ENCODE measurements at places on chromosomes 4 and X. TPM values are rescaled to one million over a fixed set of nuclear protein-coding genes. Genes with fewer than 3 reads are reported as not detected.

DNA sequence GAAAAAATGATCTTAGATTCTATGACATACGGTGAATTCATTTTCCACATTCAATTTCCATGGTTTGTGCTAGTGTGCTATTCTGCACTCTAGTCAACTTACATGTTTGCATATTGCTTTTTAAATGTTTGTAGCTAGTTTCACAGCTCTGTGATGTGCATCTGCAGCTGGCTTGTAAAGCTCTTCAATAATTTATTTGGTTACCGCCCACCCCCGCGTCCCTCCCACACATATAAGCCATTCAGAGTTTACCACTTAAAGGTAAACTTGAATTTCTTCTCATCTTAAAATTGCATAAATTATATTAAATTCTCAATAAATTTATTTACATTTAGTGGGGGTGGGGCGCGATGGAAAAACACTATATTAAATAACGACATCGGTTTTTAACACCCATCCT, 291 bp upstream of the NBDY start:
- no peaks in the 10 kb centered on the region for H3K36me3 ChIP-seq
- no peak for DNase-seq
- peaks cover 4% of the 10 kb centered on the region for H3K4me1 ChIP-seq

DNA sequence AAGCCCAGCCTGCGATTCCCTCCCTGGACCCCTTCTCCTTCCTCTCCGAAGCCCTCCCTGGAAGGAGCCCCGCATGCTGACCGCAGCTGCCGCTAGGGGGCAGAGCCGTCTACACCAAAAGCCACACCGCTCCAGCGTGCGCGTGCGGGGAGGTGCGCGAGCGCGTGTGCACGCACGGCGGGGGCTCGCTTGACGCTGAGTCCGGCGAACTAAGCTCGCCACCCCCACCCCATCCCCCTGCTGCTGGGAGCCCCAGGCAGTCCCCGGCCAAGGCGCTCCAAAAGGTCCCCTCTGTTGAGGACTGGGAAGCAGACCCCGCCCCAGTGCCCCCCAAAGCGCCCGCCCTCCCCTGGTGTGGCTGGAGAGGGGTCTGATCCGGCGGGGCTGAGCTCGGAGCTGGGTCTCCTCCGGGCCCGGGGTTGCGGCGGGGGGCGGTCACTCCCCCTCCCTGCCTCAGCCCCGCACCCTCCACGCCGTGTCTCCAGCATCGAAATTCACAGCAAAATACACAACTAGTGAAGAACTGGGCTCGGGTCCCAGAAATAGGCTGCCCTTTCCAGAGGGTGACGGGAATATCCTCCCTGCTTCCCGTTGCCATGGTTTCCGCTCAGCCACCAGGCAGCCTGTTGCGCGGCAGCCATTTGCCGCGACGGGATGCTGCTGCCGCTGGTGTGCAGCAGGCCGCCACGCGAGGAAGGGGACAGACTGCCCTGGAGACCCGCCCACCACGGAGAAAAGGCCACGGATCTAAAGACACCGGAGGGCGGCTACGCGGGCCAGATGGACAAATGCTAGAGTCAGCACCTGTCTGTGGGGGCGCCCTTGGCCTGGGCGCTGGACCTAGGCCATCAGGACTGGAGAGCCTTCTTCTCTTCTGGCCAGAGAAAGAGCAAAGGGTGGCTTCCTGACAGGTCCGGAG, 11.2 kb upstream of the CCNQ start:
- DNase-seq: peak; percentile 86
- no peak overlapping the region for H3K27ac ChIP-seq
- peak overlapping the region; percentile 61 for H3K4me3 ChIP-seq
- no peaks in the 10 kb centered on the region for H3K27me3 ChIP-seq

GRCh38 chr4:35760807-35761206, 483.5 kb downstream of the ARAP2 start:
- no peaks in the 10 kb centered on the region for H3K4me1 ChIP-seq
- no peak overlapping the region for H3K27ac ChIP-seq
- no peaks in the 10 kb centered on the region for H3K27me3 ChIP-seq
- H3K36me3 ChIP-seq: no peaks in the 10 kb centered on the region
- DNase-seq: no peak

DNA sequence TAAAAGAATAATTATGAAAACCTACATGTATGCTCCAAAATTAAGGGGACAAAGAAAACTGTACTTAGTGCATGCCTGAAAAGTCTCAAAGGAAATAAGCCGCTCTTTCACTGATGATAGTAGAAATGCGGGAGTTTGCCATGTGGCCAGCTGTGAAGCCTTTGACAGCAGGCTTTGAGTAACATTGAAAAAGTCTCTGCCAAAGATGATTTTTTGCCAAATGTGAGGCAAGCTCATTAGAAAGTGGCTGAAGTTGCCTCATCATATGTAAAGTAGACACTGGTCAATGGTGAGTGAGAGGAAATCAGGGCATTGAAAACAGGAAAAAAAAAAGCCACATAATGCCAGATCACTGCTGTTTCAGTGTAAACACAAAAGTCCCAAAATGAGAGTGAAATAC, 2360.1 kb downstream of the PCDH7 start:
- no peaks in the 10 kb centered on the region for H3K4me1 ChIP-seq
- H3K27ac ChIP-seq: no peak overlapping the region
- H3K36me3 ChIP-seq: no peaks in the 10 kb centered on the region
- DNase-seq: no peak
- H3K27me3 ChIP-seq: no peaks in the 10 kb centered on the region
- no peak overlapping the region for H3K4me3 ChIP-seq

DNA sequence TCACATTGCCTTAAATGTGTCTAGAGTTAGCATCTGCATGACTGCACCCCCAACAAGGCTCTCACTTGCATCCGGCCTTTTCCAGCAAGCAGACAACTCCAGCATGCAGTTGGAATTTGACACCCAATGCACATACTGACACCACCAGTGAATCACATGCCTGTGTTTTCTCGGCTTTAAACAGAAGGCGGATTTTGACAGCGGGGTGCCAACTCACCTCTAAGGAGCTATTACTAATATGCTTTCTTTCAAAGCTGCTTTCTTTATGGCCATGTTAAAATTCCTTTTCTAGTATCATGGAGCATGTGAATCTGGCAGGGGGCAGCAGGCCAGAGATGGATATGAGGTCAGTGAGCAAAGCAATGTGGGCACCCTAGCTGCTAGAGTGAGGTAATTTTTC, 78.0 kb upstream of the CLNK start:
- no peaks in the 10 kb centered on the region for H3K27me3 ChIP-seq
- no peak overlapping the region for H3K4me3 ChIP-seq
- no peaks in the 10 kb centered on the region for H3K4me1 ChIP-seq

DNA sequence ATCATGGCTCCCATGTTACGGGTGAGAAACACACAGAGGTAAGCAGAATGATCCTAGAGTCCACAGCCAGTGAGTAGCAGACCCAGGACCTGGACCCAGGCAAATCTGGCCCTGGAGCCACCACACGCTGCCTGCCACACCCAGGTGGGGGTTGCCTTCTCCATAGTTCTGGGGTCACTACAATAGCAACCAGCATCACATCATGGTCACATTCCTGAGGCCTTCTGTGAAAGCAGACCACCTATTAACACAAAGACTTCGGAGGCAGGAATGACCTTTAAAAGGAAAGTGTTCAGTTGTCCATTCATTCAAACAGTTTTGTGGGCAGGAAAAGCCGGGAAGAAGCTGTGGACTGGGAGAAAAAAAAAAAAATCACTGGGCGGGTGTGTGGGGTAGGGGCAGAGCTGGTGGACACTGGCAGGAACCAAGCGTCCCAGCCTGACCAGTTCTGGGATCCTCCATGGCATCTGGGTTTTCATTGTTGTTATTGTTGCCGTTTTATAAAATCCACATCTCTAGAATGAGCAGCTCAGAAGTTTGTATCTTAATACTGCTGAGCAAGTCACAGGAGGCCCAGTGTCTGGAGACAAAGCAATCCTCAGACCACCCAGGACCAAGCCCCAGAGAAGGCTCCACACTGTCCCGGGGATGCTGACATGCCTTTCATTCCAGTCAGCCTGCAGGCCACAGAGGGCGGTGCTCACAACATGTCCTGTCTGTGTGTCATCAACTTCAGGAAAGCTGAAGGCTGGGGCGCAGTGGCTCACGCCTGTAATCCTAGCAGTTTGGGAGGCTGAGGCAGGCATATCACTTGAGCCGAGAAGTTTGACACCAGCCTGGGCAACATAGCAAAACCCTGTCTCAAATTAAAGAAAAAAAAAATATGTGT, 67.0 kb downstream of the SEL1L3 start:
- no peaks in the 10 kb centered on the region for H3K27me3 ChIP-seq
- no peaks in the 10 kb centered on the region for H3K4me1 ChIP-seq
- no peak for DNase-seq

- DNase-seq: no peak
- H3K4me1 ChIP-seq: no peaks in the 10 kb centered on the region
- H3K4me3 ChIP-seq: no peak overlapping the region
- no peak overlapping the region for H3K27ac ChIP-seq
- no peaks in the 10 kb centered on the region for H3K36me3 ChIP-seq
These were observed 44.2 kb downstream of the MID1 start for GRCh38 chrX:10576186-10576585.

- no peaks in the 10 kb centered on the region for H3K27me3 ChIP-seq
- H3K4me3 ChIP-seq: no peak overlapping the region
These were observed 27.2 kb downstream of the SLC39A8 start for GRCh38 chr4:102318105-102318504.

DNA sequence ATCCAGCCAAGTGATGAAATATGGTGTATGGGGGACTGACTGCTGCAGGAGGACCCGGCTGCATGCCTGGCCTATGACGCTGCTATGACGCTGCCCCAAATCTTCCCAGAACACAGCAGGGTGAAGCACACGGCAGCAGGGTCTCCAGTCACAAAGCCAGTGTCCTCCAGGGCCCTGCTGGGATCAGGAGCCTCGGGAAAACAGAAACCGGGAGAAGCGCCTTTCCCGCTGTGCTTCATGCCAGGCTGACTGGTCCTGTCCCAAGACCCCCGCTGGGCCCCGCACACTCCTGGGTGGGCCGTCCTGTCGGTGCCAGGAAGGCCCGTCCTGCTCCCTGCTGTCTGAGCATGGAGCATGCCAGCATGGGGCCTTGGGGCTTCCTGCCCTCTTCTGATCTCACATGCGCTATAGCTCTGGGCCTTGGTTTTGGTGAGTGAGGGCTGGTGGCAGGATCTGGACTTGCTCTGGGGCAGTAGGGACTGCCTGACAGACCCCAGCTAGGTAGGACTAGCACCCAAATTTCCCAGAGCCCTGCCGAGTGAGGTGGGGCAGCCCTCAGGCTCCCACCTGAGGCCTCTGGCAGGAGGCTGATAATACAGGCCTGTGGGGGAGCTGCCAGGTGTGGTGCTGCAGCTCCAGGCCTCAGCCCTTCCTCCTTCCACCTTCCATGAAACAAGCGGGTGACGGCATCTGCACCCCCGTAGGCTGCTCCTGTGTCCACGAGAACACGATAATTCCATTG, 64.0 kb downstream of the ACOX3 start:
- H3K27ac ChIP-seq: no peak overlapping the region
- no peak for DNase-seq
- peaks cover 3% of the 10 kb centered on the region for H3K36me3 ChIP-seq
- no peaks in the 10 kb centered on the region for H3K27me3 ChIP-seq

- no peaks in the 10 kb centered on the region for H3K36me3 ChIP-seq
- no peak for DNase-seq
- no peaks in the 10 kb centered on the region for H3K27me3 ChIP-seq
- no peak overlapping the region for H3K4me3 ChIP-seq
- no peaks in the 10 kb centered on the region for H3K4me1 ChIP-seq
These were observed 562.9 kb downstream of the KCNIP4 start for GRCh38 chr4:21385706-21386105.

DNA sequence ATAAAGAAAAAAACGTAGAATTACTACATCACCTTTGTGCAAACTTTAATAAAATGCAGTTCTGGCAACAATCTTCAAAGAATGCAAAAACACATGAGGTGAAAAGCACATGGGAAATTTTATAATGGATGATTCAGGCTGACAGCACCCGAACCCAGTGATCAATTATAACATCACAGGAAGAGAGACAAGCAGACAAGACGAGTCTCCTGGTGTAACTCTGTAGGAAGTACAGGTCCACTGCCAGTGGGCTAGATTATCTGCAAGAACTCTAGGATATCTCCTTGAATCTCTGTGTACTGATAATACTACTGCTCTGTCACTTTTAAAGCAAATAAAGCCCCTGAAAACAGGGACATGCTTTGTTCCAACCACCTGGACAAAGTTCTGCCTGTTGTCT, 58.9 kb upstream of the NXF3 start:
- H3K36me3 ChIP-seq: no peaks in the 10 kb centered on the region
- no peaks in the 10 kb centered on the region for H3K4me1 ChIP-seq
- no peak for DNase-seq
- H3K27me3 ChIP-seq: no peaks in the 10 kb centered on the region

GRCh38 chr4:78940752-78941151, 1.5 kb upstream of the PAQR3 start:
- no peaks in the 10 kb centered on the region for H3K27me3 ChIP-seq
- no peak for DNase-seq

DNA sequence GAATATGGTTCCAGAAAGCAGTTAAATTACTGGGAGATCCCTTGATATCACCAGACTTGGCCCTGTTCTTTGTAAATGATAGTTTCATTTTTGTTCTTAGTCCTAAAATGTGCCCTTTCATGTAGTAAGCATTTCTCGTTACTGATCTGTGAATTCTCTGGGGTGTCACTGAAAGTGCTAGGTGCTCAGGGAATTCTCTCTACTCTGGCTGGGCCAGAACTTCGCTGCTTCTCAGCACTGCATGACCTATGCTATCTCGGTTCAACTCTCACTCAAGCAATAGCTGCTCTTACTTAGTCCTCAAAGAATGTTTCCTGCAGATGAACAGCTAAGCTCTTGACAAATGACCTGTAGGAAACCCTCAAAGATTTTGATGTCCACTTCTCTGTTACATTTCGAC, 1144.3 kb downstream of the ADGRL3 start:
- no peak for DNase-seq
- H3K27ac ChIP-seq: no peak overlapping the region
- H3K36me3 ChIP-seq: no peaks in the 10 kb centered on the region
- no peaks in the 10 kb centered on the region for H3K4me1 ChIP-seq

AMBN gene
- not detected for total RNA-seq

SERTM2 gene
- total RNA-seq: not detected

RPS6KA6 gene
- total RNA-seq: not detected

TRIM2 gene
- 3.4 TPM for total RNA-seq

FGA gene
- total RNA-seq: not detected

RPS3A gene
- total RNA-seq: 4,071 TPM

EGF gene
- not detected for total RNA-seq

C4orf50 gene
- 0.16 TPM for total RNA-seq

APLN gene
- total RNA-seq: not detected

ANXA5 gene
- 50.8 TPM for total RNA-seq

PDLIM3 gene
- not detected for total RNA-seq

ARAP2 gene
- 54.3 TPM for total RNA-seq

FAM47A gene
- total RNA-seq: not detected

PCDH10 gene
- total RNA-seq: not detected
